ENCODE measurements at places on chromosomes 3 and 15. TPM values are rescaled to one million over a fixed set of nuclear protein-coding genes. Genes with fewer than 3 reads are reported as not detected.

Gene MLF1
- total RNA-seq = 11.9 TPM

Gene ZPLD1
- not detected for total RNA-seq

Gene APOD
- total RNA-seq = 1.6 TPM

Gene UROC1
- total RNA-seq = not detected

Gene PIERCE2
- 1.2 TPM for total RNA-seq

Gene GP5
- total RNA-seq = 0.17 TPM

All from smooth muscle cell of trachea (primary cell).